ENCODE measurements at places on chromosomes 3 and 15. TPM values are rescaled to one million over a fixed set of nuclear protein-coding genes. Genes with fewer than 3 reads are reported as not detected.

SLC9C1 gene
- total RNA-seq = 0.17 TPM

PP2D1 gene
- not detected for total RNA-seq

CD80 gene
- not detected for total RNA-seq

DNA sequence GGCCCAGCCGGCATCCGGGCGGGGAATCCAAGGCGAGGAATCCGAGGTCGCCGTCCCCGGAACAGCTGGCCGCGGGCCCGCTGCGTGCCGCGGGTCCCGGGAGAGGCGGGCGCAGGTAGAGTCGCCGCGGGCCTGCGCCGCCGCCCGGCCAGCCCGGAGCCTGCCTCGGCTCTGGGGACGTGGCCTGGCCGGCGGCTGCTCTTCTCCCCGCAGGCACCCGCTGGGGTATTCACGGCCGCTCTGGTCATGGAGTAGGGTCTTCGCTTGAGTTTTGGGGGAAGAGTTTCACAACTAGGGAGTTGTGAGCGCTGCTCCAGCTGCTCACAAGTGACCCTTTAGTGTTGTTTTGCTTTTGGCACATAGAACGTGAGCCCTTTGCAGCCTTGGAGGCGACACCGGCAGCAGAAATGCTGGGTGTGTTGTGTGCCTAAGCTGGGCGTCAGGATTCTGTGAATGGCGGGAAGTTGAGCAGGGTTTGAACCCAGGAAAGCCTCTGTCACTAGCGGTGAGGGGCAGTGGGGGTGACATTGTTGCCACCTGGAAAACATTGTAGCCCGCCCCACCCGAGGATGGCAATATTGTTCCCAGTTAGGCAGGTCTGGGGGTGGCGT, 4.0 kb downstream of the TRIM71 start:
- H3K4me1 ChIP-seq = peaks cover 6% of the 10 kb centered on the region
- H3K36me3 ChIP-seq = no peaks in the 10 kb centered on the region
- H3K27ac ChIP-seq = no peak overlapping the region
- DNase-seq = no peak
- peaks cover 35% of the 10 kb centered on the region for H3K27me3 ChIP-seq

- H3K27ac ChIP-seq = no peak overlapping the region
- H3K27me3 ChIP-seq = no peaks in the 10 kb centered on the region
- no peak for DNase-seq
- no peaks in the 10 kb centered on the region for H3K36me3 ChIP-seq
- H3K4me3 ChIP-seq = no peak overlapping the region
- no peaks in the 10 kb centered on the region for H3K4me1 ChIP-seq
Measured at GRCh38 chr3:107689355-107689754, 166.6 kb downstream of the BBX start.

CYP11A1 gene
- total RNA-seq = 0.61 TPM

DHFR2 gene
- total RNA-seq = 0.81 TPM

GRCh38 chr3:178476886-178477285, 59.4 kb upstream of the KCNMB2 start:
- no peaks in the 10 kb centered on the region for H3K36me3 ChIP-seq
- no peak for DNase-seq
- H3K4me1 ChIP-seq = no peaks in the 10 kb centered on the region
- H3K27me3 ChIP-seq = no peaks in the 10 kb centered on the region

- H3K4me3 ChIP-seq = no peak overlapping the region
- no peaks in the 10 kb centered on the region for H3K36me3 ChIP-seq
- H3K27ac ChIP-seq = no peak overlapping the region
- no peak for DNase-seq
Measured at GRCh38 chr3:10949197-10949596, 43.4 kb upstream of the SLC6A1 start.

- H3K36me3 ChIP-seq = no peaks in the 10 kb centered on the region
- H3K4me3 ChIP-seq = no peak overlapping the region
- H3K27ac ChIP-seq = peak overlapping the region; percentile 67
- no peak for DNase-seq
Measured at GRCh38 chr15:90126022-90126421, 23.8 kb upstream of the IDH2 start.

CACNA2D3 gene
- total RNA-seq = 10.2 TPM

DNA sequence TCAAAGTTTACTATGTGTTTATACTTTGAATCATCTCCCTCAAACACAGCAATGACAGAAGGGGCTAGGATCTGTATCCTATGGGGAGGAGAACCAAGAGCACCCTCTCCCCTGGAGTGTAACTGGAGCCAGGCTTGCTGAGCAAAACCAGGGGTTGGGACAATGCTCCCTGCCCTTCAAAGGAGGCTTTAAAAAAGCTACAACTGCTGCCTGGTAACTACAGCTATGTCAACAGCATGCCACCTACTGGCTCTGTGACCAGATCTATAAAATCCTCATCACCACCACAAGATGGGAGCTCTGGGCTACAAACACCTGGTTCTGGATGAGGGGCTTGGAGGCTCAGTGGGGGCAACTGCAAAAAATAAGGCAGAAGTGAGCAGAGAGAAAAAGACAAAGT, 61.9 kb downstream of the ANO10 start:
- DNase-seq = no peak
- no peak overlapping the region for H3K27ac ChIP-seq
- H3K36me3 ChIP-seq = peaks cover 3% of the 10 kb centered on the region
- no peak overlapping the region for H3K4me3 ChIP-seq
- H3K27me3 ChIP-seq = no peaks in the 10 kb centered on the region

DNA sequence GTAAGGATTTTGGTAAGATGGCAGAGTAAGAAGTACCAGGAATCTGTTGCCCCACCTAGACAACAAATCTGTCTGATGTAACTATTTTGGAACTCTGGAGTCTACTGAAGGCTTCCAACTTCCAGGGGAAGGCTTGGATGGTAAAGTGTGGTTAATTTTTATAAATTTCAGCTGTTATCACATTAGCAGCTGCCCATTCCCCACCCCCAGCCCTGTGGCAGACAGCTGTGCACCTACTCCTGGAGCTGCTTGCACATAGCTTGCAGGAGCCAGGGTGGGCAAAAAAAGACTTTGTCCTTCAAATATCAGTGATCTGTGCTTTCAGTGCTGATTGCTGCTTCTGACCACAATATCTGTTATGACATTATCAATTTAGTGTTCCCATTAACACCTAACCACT, 47.4 kb downstream of the FRMD5 start:
- no peaks in the 10 kb centered on the region for H3K27me3 ChIP-seq
- H3K4me3 ChIP-seq = no peak overlapping the region
- no peak for DNase-seq
- H3K4me1 ChIP-seq = no peaks in the 10 kb centered on the region
- no peak overlapping the region for H3K27ac ChIP-seq
- H3K36me3 ChIP-seq = no peaks in the 10 kb centered on the region

- DNase-seq = no peak
- H3K27ac ChIP-seq = no peak overlapping the region
- no peaks in the 10 kb centered on the region for H3K36me3 ChIP-seq
- H3K4me1 ChIP-seq = no peaks in the 10 kb centered on the region
- H3K27me3 ChIP-seq = no peaks in the 10 kb centered on the region
Measured at GRCh38 chr3:58222161-58222724, 11.5 kb upstream of the DNASE1L3 start.

DNA sequence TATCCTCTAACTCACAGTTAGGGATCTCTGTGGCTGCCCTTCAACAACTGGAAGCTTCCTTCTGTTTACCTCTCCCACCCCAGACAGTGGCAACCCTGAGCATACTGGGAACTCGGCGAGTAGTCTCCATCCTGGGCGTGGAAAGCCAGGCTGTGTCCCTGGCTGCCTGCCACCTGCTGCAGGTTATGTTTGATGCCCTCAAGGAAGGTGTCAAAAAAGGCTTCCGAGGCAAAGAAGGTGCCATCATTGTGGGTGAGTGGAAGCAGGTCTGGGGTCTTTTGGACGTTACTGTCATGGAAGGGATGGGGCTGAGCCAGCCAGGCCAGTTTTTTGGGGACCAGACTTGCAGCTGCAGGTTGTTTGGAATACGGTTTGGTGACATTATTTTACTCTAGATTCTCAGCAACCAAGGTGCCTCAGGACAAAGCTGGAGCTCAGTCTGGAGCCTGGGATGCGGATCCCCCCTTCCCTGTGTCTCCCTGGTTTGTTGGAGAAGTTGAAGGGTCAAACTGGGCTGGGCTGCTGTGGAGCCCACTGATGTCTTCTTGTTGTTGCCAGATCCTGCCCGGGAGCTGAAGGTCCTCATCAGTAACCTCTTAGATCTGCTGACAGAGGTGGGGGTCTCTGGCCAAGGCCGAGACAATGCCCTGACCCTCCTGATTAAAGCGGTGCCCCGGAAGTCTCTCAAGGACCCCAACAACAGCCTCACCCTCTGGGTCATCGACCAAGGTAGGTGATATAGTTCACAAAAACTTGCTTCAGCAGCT, 7.5 kb downstream of the UNC45A start:
- DNase-seq = no peak
- H3K27me3 ChIP-seq = no peaks in the 10 kb centered on the region
- H3K4me1 ChIP-seq = no peaks in the 10 kb centered on the region
- peaks cover 3% of the 10 kb centered on the region for H3K36me3 ChIP-seq

DNA sequence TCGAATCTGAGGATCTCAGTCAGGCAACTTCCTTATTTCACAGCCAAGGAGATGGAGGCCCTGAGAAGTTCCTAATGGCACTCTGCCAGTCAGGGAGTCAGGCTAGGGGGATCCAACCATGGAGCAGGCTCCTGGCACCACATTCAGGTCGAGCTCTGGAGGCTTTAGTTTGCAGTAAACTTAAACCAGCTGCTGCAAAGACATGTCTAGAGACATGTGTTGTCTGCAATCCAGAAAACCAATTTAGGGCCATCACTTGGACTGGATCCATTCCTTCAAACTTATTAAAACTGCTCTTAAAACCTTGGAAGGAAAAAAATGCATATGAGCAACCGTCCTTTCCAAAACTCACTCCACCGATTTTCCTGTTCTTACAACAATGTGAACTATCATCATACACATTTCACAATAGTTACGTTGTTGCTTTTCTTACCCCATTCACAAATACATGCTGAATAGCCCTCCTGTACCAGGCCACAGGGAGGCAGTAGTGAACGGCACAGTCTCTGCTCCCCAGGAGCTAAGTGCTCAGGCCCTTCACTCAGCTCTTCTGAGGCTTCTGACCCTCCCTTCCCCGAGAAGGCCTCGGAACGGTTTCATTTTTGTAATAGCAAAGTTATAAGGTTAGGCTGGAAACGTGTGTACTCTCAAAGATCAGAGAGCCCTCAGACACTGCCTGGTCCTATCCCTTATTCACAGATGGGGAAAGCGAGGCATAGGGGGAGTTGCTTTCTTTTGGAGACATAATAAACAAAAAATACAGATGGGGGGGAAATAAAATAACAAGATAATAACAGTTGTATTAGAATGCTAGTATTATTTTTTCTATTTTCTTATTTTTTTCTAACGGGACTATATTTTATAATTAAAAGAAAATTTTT, 20.1 kb downstream of the RFT1 start:
- H3K27me3 ChIP-seq = no peaks in the 10 kb centered on the region
- peak; percentile 56 for DNase-seq

VPS13C gene
- total RNA-seq = 33.2 TPM

DNA sequence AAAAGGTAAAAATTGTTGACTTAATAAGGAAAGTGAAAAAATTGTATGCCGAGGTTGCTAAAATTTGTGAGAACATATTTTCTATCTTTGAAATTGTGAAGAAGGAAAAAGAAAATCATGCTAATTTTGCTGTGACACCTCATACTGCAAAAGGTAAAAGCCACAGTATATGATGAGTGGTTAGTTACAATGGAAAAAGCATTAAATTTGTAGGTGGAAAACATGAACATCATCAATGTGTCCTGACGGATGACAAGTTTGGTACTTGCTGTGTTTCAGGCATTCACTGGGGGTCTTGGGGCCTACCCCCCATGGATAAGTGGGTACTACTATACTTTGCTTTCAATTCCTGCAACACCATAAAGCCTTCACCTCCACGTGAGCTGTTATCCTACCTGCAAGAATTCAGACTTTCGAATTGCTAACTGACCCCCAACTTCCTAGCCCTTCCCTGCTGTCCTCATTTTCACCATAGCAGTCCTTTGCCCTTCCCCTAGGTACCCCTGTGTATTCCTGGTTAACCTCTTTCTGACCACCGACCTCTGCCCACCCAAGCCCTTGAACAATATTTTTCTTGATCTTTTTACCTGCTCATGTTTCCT, 62.4 kb downstream of the RAB7A start:
- peak overlapping the region; percentile 84 for H3K27ac ChIP-seq
- no peaks in the 10 kb centered on the region for H3K27me3 ChIP-seq
- no peak for DNase-seq
- no peak overlapping the region for H3K4me3 ChIP-seq
- no peaks in the 10 kb centered on the region for H3K36me3 ChIP-seq

GRCh38 chr15:99106417-99107220, 1.7 kb downstream of the SYNM start:
- H3K27me3 ChIP-seq = no peaks in the 10 kb centered on the region
- peaks cover 46% of the 10 kb centered on the region for H3K4me1 ChIP-seq
- H3K27ac ChIP-seq = peak overlapping the region; percentile 96
- H3K36me3 ChIP-seq = no peaks in the 10 kb centered on the region

- H3K4me3 ChIP-seq = no peak overlapping the region
- DNase-seq = no peak
- no peaks in the 10 kb centered on the region for H3K36me3 ChIP-seq
- no peak overlapping the region for H3K27ac ChIP-seq
Measured at GRCh38 chr15:70596354-70597055, 166.9 kb downstream of the UACA start.

NR2C2 gene
- total RNA-seq = 29.4 TPM

GRCh38 chr15:76065245-76065644, 5.5 kb downstream of the TMEM266 start:
- H3K4me3 ChIP-seq = peak overlapping the region; percentile 51
- H3K36me3 ChIP-seq = no peaks in the 10 kb centered on the region
- DNase-seq = no peak
- H3K27me3 ChIP-seq = no peaks in the 10 kb centered on the region
- peak overlapping the region; percentile 82 for H3K27ac ChIP-seq
- H3K4me1 ChIP-seq = peaks cover 28% of the 10 kb centered on the region

DNA sequence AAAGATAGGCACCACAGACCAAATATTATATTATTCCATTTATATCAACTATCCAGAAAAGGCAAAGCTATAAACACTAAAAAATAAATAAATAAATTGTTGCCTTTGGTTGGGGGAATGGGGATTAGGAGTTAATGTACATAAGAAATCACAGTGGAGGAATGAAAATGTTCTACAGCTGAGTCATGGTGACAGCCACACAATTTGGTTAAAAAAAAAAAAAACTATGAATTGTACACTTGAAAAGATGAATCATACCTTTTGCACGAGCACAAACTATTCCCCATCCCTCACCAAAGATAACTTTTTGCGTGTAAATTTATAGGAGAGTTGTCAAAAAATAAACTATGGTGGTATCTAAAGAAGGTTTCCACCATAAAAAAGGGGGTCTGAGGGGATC, 103.2 kb downstream of the TBC1D5 start:
- DNase-seq = no peak
- H3K4me3 ChIP-seq = no peak overlapping the region

OR4M2 gene
- not detected for total RNA-seq

GRCh38 chr3:28301688-28302087, 46.8 kb upstream of the ZCWPW2 start:
- no peaks in the 10 kb centered on the region for H3K36me3 ChIP-seq
- no peaks in the 10 kb centered on the region for H3K27me3 ChIP-seq
- no peak overlapping the region for H3K27ac ChIP-seq
- no peak for DNase-seq
- H3K4me3 ChIP-seq = no peak overlapping the region

- H3K27me3 ChIP-seq = no peaks in the 10 kb centered on the region
- H3K4me3 ChIP-seq = no peak overlapping the region
- no peak for DNase-seq
- no peak overlapping the region for H3K27ac ChIP-seq
- H3K4me1 ChIP-seq = no peaks in the 10 kb centered on the region
- H3K36me3 ChIP-seq = no peaks in the 10 kb centered on the region
Measured at GRCh38 chr15:71538181-71538580, 272.2 kb upstream of the NR2E3 start.

Measured in psoas muscle (tissue), 8 donors.